ENCODE measurements at places on chromosomes 3 and 15.

DNA sequence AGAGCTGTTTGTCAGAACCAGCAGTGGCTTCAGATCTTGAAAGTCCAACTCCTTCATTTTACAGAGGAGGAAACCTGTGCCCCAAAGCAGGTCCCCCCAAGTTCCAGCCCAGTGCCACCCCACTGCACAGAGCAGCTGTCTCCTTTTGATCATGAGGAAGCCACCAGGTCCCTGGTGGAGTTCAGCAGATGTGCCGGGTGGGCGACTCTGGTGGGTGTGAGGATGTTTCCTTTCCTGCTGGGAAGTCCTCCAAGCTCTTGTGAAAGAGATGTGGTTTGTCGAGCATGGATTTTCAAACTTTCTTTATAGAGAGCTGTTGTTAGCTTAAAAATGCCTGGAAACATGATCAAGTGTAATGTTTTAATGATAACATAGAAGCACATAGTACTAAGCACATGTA, 52.0 kb downstream of the SMAD3 start:
- DNase-seq = no peak

DNA sequence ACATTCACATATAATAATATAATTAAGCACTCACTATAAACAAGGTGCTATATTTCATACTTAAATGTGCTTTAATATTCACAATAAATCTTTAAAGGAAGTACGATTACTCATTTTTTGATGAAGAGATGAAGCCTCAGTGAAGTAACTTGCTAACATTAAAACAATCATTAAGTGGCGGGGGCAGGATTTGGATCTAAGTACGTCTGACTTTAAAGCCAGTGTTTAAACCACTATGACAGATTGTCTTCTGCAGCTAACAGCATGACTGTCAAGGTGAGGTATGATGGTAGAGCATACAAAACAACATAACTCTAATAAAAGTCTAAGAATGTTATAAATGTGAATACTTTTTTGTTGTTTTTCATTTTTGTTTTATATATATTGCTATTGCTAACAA, 862.1 kb downstream of the ROBO1 start:
- no peak for DNase-seq

DNA sequence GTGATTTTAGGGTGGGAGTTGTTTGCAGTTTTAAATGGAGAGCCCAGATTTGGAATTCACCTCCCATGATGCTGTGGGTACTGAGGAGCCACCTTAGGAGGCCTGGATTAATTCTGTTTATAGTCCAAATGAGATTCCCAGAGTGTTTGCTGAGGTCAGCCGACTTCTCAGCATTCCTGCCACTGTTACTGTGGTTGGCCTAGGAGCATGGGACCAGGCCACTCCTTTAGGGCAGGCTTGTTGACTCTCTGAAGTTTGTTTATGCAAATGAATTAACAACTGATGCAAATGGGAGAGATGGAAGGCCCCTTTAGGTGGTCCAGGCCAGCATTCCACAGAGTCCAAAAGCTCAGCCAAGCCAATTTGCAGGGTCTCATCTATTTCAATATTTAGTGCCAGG, 46.1 kb downstream of the CACNA2D3 start:
- no peak for DNase-seq

GRCh38 chr3:156825795-156826143, 384 bp upstream of the LEKR1 start:
- no peak for DNase-seq

- no peak for DNase-seq
Measured at GRCh38 chr15:66472176-66472999, 25.2 kb downstream of the SNAPC5 start.

All from stimulated activated CD8-positive, alpha-beta memory T cell treated with anti-CD3 and anti-CD28 coated beads, Interleukin-7, amount 100 ng/mL, for 1 hour (primary cell).